ENCODE measurements at places on chromosomes 6 and 20.

DNA sequence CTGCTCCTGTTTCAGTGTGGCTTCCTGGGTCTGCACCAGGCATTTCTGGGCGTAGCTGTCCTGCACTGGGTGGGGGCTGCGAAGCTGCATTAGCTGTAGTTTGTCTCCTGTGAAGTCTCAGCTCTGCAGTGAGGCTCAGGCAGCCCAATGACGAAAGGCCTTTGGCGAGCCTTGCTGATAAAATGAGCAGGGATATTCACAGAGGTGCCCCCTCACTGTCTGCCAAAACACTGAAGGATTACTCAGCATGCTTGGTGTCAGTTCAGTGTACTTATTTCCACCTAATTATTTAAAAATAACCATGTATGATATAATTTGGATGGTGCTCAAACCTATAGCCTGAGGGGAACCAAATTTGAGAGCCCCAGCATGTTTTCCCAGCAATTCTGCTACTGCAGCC lies 73.5 kb downstream of the ECT2L start:
- DNase-seq = no peak

DNA sequence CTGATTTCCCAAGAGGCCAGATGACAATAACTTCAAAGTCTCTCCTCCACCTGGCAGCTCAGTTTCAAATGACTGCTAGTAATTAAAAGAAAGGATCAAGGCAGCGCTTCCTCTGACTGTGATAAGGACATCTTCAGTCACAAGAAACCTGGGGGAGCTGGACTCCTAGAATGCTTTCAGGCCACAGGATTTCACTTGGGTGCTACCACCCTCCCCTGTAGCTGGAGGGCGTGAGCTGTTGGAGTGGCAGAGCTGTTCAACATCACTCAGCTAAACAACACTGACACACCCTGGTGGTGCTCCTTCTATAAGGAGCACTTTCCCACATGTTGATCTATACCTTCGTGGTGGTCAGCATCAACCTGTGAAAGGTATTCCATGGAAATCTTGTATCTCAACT lies 2.2 kb upstream of the CNR1 start:
- DNase-seq = peak; percentile 4

DNA sequence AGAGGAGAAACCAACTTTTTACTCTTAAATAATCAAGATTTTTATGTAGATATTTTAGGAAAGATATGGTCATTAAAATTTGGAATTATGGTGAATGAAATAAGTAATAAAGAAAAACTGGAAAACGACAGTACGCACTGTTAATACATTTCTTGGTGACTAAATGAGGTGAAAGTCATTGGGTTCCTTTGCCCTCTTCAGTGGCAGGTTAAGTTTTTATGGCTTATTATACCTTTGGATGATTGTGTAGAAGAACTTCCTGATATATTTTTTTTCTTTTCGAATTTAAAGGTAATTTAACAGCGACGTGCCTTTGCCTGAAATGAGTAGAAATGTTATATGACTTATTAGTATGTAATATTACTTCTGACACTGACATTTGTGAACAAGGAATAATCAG lies 43.4 kb downstream of the FOXO3 start:
- DNase-seq = no peak

GRCh38 chr6:54722328-54722727 lies 124.2 kb upstream of the FAM83B start:
- no peak for DNase-seq

- no peak for DNase-seq
These were observed 326.3 kb downstream of the FARS2 start for GRCh38 chr6:5587648-5588047.

GRCh38 chr6:143607974-143608373 lies 69.8 kb upstream of the PHACTR2 start:
- DNase-seq = no peak

- peak; percentile 79 for DNase-seq
These were observed at the start of gene MOCS1 for GRCh38 chr6:39934131-39934757. Gene MOCS1 (minus strand): TSS chr6:39934462. CDS start chr6:39934417, 45 bp downstream.

DNA sequence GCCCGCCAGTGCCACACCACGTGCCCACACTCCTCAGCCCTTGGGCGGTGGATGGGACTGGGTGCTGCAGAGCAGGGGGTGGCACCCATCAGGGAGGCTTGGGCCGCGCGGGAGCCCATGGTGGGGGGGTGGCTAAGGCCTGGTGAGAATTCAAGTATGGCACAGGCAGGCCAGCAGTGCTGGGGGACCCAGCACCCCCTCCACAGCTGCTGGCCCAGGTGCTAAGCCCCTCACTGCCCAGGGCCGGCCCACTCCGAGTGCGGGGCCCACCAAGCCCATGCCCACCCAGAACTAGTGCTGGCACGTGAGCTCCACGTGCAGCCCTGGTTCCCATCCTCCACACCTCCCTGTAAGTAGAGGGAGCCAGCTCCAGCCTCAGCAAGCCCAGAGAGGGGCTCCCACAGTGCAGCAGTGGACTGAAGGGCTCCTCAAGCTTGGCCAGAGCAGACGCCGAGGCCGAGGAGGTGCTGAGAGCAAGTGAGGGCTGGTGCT lies 1091.1 kb upstream of the GJE1 start:
- no peak for DNase-seq

- no peak for DNase-seq
These were observed 17.5 kb downstream of the PTPRA start for GRCh38 chr20:2890742-2891141.

DNA sequence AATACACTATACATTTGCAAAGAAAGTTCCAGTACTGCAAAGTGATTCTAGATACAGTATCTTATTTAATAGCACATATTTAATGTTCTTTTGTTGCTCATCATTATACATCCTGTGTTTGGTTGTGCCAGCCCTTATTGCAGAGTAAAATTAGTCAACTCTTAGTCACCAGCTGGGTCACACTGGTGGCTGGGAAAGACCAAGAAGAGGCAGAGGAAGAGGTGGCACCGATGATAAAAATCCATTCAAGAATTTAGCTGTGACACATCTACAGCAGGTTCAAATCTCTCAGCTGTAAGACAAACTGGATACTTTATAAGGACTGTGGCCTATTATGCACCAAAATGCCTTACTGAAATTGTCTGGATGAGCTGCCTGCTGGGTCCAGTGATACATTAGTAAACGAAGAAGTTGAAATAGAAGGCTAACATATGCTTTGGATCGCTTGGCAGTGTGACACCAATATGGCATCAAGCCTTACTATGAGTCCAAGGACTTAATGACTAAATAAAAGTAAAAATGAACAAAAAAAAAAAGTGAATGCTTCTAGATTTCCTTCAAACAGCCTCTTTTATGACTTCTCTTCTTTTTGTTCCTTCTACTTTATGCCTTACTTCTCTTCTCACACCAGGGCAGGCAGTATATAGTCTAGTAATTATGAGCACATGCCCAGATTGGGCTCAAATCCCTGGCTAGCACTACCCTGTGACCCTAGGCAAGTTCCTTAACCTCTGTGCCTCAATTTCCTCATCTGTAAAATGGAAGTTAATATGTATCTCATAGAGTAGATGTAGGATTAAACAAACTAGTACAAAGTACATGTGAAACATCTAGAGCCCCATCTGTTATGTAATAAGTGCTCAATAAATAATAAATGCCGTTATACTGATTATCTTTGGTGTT lies 29.4 kb upstream of the RNF8 start:
- no peak for DNase-seq

GRCh38 chr6:143603455-143603854 lies 74.3 kb upstream of the PHACTR2 start:
- no peak for DNase-seq

DNA sequence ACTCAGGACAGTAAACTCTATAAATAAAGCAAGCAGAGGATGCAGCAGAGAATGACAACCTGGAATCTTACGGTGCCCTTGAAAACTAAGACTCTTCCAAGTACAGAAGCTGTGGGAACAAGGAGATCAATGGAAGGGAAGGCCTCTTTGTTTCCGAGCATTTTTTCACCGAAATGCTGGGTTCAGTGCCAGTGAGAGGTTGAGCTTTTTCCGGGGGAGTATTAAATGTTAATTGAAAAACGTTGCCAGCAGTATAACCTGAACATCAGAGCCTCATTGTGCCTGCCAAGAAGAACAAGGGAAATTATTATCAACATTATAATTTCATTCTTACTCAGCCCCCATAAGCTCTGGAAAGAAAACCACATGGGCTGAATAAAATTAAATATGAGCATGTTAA lies 17.5 kb downstream of the OPRM1 start:
- no peak for DNase-seq

- DNase-seq = no peak
These were observed 39.8 kb upstream of the HBS1L start for GRCh38 chr6:135094403-135094821.

DNA sequence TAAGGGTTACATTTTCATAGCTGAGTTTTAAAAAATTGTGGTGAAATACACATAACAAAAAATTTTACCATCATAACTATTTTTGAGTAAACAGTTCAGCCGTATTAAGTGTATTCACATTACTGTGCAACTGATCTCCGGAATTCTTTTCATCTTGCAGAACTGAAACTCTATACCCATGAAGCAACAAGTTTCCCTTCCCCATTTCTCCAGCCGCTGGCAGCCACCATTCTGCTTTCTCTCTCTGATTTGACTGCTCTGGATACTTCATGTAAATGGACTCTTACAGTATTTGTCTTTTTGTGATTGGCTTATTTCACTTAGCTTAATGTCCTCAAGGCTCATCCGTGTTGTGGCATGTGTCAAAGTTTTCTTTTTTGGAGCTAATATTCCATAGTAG lies 341.6 kb downstream of the QKI start:
- DNase-seq = no peak

- peak; percentile 49 for DNase-seq
These were observed 157.7 kb upstream of the EYA4 start for GRCh38 chr6:133083248-133083967.

DNA sequence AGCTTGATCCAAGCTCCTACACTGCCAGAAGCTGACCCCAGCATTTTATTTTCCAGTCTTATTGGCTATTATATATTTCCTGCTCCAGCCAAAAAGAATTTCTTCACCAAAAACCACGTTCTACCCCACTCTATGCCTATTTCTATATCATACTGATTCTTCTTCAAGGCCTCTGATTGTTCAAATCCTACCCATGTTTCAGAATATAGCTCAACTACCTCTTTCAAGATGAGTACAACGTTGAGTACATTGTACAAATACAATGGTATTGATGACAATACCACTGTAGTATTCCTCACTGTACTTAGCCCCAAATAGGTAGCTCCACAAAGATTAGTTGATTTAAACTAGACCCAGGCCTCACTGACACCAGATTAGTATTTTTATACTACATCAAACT lies 31.0 kb downstream of the ASCC3 start:
- DNase-seq = no peak

- no peak for DNase-seq
These were observed 161.7 kb downstream of the RIMS1 start for GRCh38 chr6:72048080-72048479.

DNA sequence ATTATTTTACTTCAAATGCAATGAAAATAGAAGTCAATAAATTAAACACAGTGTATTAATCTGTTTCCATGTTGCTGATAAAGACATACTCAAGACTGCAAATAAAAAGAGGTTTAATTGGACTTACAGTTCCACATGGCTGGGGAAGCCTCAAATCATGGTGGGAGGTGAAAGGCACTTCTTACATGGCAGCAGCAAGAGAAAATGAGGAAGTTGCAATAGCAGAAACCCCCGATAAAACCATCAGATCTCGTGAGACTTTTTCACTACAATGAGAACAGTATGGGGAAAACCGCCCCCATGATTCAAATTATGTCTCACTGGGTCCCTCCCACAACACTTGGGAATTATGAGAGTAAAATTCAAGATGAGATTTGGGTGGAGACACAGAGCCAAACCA lies 82.2 kb downstream of the GPR63 start:
- DNase-seq = no peak

- no peak for DNase-seq
These were observed 17.3 kb downstream of the RAMACL start for GRCh38 chr6:166569206-166569605.

Data from DMS53 (cell line).